Esophagus squamous epithelium (tissue), 5 donors: ENCODE measurements at places on chromosomes 3 and 15.

GRCh38 chr3:117596503-117596902 lies 886.9 kb downstream of the TUSC7 start:
- no peak for DNase-seq

GRCh38 chr3:170021083-170021482 lies 16.7 kb upstream of the GPR160 start:
- no peak for DNase-seq

GRCh38 chr3:118102737-118103136 lies 931.9 kb downstream of the IGSF11 start:
- no peak for DNase-seq

GRCh38 chr15:48946074-48946839 lies 17.5 kb downstream of the SHC4 start:
- no peak for DNase-seq

DNA sequence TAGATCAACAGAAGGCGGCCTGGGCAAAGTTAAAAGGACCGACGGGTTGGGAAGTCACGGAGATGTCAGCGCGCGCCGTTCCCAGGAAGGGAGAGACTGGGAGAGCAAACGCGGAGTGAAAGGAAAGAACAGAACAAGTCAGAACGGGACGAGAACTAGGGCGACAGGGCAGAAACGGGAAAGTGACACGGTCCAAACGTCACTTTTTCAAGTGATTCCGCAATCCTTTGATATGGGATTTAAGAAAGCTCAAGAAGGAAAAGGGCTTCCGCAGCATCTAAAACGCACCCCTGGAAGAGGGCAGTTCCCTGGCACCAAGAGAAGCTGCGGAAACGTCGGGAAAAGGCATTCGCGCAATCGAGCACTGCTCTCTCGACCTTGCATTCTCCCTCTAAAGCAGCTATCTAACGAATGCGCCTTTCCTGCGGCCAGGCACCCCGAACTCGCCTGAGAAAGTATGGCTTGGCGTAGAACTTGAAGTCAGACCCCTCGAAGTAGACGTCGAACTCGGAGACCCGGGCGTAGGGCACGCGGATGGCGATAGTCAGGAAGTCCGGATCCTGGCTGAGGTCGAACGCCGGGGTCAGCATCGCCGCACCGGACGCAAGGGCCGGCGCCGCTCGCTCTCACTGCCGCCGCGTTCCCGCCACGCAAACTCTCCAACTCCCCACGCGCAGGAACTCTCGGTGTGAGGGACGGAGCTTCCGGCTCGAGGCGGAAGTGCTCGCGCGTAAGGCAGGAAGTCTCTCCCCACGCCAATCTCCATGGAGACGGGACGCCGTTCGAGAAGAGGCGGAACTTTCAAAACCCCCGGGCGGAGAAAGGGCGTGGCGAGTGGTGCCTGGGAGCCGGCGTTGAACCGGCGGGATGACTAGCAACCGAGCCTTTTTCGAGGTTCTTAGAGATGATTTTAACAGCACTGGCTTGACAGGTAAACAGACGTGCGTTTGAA lies at the start of gene SHQ1:
TSS of gene SHQ1 (minus strand) at position 695 of the 952 bp plus-strand sequence. CDS start at position 590, 105 bp downstream.
- DNase-seq, result peak; percentile 77

- no peak for DNase-seq
Observed at GRCh38 chr15:37586976-37587375, 347.5 kb upstream of the TMCO5A start.

DNA sequence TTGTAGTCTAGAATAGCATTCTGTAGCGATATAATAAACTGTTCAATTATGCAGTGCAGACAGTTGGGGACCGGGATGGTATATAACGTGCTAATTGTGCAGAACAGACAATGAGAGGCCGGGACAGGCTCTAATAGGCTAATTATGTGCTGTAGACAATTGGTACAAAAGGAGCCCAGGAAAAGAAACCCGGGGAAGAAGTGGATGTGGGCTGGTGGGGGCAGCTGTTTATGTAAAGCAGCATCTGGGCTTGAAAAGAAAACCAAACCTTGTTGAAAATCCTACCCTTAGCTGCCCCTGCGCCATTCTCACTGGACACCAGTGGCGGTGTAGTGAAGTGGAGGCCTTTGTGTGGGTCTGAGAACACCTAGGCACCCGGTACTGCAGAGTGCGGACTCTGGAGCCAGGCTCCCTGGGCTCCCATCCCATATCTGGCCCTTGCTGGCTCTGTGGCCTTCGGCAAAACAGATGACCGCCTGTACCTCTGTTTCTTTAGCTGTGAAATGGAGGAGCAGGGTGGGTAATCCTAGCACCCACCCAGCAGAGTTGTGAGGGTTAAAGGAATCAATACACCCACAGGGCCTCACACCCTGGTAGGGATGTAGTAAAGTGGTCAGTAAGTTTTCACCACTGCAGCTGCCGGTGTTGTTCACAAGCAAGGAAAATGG lies 51.5 kb downstream of the CMTM6 start:
- DNase-seq, result no peak

DNA sequence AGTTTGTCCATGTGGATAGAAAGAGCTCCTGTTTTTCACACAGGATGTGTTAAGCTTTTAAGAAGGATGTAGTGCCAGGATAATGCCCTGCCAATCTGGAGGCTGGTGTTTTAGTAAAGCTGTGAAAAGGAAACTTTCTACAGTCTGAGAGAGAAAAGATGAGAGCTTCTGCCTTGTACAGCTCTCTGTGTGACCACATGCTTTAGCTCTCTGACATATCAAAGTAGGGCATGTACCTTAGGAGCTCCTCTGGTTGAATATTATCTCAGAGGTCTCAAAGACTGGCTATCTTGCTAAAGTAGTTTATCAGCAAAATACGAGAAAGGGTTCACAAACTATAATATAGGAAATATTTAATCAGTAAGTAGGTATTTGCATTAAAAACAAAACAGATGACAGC lies 30.4 kb downstream of the CDIN1 start:
- no peak for DNase-seq

- DNase-seq, result no peak
Observed at GRCh38 chr3:88180398-88180999, 30.7 kb downstream of the C3orf38 start.
